Gastrocnemius medialis (tissue), 4 donors: ENCODE measurements at places on chromosomes 7 and 10. TPM values are rescaled to one million over a fixed set of nuclear protein-coding genes. Genes with fewer than 3 reads are reported as not detected.

DNA sequence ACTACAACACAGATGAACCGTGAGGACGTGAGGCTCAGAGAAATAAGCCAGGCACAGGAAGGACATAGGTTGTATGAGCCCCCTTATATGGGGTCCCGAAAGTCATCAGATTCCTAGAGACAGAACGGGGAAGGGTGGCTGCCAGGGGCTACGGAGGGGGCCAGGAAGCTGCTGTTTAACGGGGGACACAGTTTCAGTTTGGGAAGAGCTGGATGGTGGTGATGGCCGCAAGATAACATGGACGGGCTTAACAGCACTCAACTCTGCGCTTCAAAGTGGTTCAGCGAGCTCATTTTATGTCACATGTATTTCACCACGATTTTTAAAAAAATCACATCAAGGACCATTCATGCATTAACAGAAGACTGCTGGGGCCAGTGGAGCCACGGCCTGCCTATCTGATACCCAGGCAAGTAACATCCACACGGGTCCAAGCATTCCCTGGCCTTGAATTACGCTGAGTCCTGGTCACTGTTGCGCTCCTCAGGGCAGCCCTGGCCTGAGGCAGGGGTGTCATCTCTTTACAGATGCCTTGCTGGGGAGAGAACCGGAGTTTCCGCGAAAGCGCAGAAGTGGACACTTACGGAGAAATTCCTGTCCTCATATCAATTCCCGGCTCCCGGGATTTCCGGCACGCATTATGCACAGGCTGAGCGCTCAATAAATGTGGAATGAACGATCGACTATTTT lies 1.5 kb downstream of the CARD11 start:
- no peak for DNase-seq

The PDE6C gene
- not detected for total RNA-seq

DNA sequence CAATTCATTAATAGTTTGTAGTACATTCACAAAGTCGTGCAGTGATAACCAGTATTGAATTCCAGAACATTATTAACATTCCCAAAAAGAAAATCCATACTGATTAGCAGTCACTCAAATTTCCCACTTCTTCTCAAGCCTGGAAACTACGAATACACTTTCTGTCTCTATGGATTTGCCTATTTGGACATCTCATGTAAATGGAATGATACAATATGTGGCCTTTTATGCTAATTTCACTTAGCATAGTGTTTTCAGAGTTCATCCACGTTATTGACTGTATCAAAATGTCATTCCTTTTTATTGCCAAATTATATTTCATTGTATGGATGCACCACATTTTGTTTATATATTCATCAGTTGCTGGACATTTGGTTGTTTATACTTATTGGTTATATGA lies 78.8 kb downstream of the STK31 start:
- DNase-seq = no peak

- DNase-seq = no peak
Measured at GRCh38 chr10:810351-810846, 120.9 kb upstream of the DIP2C start.

DNA sequence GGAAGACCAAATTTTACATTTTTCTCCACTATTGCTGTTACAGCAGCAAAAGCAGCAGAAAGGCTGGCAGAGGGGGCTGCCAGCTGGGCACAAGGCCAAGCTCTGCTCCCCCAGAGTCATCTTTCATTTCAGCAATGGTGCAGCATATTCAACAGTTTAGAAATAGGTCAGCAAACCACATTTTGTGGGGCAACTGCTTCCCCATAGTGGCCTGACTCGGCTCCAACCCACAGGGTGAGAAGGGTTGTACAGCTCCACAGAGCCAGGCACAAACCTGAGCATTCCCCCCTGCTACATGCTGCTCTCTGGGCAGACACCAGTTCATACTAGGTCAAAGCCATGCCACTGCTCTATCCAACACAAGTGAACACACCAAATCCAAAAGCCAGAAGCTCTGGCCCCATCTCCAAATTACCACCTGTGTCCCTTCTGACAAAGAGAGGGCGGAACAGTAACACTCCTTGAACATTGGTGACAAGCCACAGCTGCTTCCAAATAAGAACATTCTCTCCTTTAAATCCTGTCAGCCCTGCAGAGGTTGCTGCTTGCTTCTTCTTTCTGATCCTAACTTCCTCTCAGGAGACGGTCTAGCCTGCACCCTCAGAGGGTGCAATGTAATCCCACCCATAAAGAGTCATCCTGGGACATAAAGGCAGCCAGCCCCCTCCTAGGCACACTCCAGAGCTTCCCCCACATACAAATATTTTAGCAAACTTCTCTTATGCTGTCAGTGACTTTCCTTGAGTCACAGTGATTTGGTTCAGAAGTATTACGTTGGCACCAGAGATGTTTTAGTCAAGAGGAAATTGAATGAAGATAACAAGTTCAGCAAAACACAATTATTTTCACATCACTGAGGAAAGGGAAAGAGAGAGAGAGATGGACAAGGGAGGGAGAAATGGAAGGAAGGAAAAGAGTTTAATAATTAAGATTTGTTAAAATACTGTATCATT lies 39.0 kb upstream of the SLIT1 start:
- no peak for DNase-seq
